Activated CD8-positive, alpha-beta memory T cell treated with anti-CD3 and anti-CD28 coated beads, Interleukin-2, amount 10 ng/mL, durations not matched to agents 7 days and 5 days (primary cell): ENCODE measurements at places on chromosomes 4 and X. TPM values are rescaled to one million over a fixed set of nuclear protein-coding genes. Genes with fewer than 3 reads are reported as not detected.
A peak's percentile ranks its signal among the peaks of the same experiment; 100 is the strongest.

DNA sequence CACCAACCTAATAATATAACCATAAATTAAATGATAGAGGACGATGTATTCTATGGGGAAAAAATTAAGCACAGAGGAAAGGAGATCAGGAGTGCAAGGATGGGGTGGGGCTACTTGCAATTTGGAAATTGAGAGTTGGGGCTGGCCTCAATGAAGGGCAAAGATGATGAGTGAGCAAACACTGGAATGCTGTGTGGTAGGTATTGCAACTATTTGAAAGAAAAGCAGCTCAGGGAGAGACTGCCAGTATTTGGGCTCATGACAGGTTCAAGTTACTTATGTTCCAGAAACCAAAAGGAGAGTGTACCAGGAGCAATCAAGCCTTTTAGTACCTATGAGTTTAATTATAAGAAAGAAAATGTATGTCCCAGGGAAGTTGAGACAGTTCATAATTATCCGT lies 47.4 kb downstream of the ASIC5 start:
- no peak for DNase-seq

DNA sequence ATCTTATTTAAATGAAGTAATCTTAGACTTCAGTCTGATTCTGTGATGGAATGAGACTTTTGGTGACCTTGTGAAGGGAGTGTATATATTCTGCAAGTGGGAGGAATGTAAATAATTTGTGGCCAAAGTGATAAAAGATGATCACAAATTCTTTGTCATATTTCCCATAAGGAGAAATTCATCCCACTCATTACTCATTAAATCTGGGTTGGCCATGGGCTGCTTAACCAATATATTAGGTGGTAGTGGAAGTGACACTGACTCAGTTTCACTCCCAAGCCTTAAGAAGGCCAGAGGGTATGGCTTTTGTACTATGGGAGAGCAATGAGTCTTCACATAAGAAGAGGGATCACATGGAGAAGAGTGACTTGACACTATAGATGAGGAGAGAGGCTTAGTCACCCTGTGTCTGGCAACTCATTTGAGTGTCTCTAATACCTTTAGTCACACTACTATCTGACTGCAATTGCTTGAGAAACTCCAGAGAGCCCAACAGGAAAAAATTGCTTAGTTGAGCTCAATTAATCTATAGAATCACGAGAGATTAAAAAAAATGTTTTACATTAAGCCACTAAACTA lies 408.2 kb upstream of the PITX2 start:
- no peak for DNase-seq

DNA sequence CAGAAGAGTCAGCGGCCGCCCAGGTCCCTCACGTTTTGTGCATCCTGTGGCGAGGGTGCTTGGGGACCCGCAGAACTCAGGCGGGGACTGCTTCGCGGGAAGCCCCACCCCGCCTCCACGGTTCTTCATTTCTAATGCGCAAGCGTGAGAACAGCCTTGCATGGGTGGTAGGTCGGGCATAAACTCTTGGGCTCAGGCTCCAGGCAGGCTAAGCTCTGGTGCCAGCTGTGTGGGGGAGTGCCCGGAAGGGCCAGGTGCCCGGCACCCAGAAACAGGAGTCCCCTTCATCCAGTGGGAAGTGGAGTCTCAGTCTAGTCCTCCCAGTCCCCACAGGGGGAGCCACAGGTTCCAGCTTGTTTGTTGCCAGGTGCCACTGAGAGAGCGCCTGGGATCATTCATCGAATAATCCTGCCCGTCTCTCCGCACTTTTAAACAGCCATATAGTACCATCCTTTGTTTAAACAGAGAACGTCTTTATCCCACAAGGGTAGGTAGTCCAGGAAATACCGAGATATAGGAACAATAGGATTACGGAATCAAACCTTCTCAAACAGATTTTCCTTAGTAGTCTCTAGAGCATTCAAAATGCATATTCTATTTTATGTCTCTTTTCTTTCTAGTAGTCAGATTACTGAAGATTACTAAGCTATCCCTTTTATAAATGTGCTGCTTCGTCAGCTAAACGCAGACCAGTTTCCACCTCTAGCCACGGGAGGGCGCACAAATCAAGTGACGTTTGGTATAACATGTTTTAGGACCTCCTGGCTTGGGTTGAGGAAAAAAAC lies 12.7 kb upstream of the RBBP7 start:
- peak; percentile 76 for DNase-seq

- no peak for DNase-seq
Observed at GRCh38 chr4:113447769-113448168, 313.8 kb downstream of the CAMK2D start.

- no peak for DNase-seq
Observed at GRCh38 chrX:136047969-136048368, 62.7 kb downstream of the SLC9A6 start.

The FDCSP gene
- not detected for total RNA-seq

The TMPRSS11B gene
- total RNA-seq: not detected

DNA sequence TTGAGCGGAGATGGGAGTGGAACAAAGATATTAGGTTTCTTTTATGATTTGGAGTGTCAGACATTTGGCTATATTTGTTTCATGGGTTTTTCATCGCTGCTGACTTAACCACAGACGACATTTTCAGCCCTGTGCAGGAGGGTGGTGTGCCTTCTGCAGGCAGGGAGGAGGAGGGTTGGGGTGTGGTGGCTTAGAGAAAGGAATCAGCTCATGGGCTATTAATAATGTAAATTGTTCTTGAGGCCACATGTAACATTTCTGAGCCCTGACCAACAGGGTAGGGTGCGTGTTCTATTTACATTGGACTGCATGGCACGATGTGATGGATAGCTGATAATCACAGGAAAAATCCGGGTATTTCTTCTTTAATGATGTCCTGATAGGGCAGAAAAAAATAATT lies 67.6 kb downstream of the POLA1 start:
- no peak for DNase-seq

DNA sequence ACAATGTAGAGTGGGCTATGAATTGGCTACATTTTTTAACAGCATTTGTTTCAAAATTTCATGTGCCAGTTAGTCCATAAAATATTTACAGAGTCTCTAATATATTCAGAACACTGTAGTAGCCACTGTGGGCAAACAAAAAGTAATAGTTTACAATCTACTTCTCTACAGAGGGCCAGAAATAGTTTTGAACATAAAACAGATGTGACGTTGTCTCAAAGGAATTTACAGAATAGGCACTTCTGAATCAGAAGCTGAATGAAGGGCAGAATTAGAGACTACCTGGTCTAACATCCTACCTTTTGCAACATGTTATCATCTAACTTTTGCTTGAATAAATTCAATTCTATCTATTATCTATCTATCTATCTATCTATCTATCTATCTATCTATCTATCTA lies 811.9 kb upstream of the EPHA5 start:
- DNase-seq: no peak

The MAGEA10 gene
- total RNA-seq: not detected

GRCh38 chr4:153468587-153468986 lies 2.4 kb downstream of the TMEM131L start:
- no peak for DNase-seq

DNA sequence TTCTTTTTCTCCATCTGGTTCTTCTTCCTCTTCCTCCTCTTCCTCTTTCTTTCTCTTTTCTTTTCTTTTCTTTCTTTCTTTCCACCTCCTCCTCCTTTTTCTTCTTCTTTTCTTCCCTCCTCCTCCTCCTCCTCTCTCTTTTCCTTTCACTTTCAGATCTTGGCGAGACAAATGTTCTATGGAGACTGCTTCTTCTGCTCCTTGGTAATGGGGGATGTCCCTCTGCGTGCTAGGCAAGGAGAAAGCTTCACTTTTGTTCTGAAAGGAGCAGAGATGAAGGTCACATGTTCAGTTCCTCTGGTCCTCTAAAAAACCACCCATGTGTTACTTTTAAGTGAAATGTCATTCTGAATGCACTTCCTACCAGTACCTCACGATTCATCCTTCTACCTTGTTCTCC lies 33.2 kb downstream of the NBDY start:
- DNase-seq: no peak
